Stimulated activated CD4-positive, alpha-beta T cell treated with anti-CD3 and anti-CD28 coated beads, Interleukin-4, amount 100 ng/mL, for 48 hours (primary cell): ENCODE measurements at places on chromosomes 7 and 10.

- DNase-seq, result no peak
Observed at GRCh38 chr10:76291175-76291574, 859.8 kb downstream of the LRMDA start.

DNA sequence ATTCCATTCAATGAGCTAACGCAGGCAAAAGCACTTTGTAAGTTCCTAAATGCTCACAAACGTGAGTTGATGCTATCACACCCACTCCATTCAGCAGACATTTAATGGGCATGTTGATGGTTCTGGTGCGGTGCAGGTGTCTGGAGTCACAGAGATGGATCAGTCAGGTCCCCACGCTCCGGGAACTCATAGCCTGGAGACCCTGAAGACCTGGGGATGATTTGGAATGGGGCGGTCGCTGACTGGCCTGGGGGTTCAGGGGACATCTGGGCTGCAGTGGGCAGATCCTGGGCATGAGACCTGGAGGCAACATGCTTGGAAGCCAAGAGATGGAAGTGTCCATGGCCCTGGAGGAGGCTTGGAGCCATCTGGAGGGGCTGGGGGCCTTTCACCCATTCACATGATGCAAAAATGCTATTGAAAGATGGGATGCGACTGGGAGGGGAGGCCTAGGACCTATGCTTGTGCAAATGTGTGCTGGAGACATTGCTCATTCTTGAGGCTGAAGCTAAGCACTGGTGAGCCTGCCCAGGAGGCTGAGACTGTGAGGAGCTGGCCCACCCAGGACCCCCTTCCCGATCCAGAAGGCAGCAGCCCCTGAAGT is 522.6 kb downstream of the GLRX3 start:
- DNase-seq, result no peak

DNA sequence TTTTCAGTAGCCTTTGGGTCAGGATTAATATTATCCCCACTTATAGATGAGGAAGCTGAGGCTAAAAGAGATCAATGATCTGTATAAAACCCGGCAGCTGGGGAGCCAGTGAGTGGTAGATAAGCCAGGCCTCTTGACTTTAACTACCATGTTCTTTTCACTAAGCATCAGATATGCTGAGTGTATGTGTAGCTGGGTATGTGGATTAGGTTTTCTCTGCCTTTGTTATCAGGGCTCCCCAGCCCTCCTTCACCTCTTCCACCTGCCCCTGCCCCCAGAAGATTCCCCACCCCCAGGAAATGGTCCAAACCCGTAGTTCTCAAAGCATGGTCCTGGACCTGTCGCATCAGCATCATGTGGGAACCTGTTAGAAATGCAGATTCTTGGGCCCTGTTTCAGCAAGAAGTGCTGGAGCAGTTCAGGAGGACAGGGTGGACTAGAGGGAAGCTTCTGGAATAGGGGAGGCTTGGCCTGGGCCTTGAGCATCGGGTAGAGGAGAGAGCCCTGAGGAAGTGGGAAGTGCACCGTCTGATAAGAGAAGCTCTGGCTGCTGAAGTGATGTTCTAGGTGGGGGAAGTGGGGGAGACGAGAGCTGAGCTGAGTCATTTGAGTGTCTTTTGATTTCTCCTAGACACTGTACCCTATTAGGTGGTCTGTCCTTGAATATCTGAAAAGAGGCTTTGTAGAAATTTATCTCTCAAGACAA is 101.3 kb downstream of the HIF1AN start:
- no peak for DNase-seq

GRCh38 chr7:36054637-36055036 is 98.4 kb upstream of the EEPD1 start:
- DNase-seq, result no peak

DNA sequence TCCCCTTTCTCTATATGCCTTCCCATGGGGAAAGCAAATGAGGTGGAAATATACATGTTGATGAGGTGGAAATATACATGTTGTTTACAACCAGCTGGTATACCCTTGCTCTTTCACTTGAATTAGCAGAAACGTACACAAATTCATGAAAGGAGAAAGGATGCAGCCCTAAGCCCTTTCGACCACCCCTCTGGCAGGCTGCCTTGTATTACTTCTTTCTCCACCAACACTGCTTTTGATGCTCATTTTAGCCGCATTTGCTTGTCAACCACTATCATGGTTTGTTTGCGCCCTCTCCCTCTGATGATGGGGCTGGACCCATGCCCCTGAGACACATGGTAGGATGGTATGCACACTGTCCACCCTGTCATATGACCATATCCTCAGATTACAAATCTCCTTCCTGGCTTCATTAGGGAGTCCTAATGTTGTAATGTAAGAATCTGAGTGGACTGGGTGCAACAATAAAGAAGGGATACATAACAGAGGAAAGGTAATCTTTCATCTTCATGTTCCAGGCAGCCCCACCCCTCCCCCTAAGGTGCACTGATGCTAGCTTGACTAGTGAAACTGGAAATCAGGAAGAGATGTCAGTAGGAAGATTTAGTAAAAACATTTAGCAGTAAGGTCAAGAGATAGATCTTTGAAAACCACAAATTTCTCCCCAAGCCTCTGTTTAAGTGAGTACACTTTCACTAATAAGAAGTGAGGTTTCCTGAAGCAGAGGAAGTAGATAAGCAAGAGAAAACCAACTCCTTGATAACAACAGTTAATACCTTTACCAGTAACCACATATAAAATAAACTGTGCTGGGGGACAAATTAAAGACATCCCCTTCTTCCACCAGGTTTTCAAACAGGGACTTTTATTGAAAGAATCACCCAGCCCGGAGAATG is 536.8 kb upstream of the NRP1 start:
- DNase-seq, result no peak

DNA sequence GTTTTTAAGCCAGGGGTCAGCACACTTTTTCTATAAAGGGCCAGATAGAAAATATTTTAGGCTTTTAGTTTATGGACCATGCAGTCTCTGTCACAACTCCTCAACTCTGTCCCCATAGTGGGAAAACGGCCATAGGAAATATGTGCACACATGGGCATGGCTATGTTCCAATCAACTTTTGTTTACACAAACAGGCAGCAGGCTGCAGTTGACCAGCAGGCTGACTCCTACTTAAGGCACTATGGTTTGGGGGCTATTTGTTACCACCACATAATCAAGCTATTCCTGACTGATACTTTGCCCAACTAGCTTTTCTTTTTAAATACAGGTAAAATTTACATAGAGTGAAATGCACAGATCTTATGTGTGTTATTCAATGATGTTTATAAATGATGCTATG is 362.4 kb downstream of the LRMDA start:
- DNase-seq, result no peak

- DNase-seq, result no peak
Observed at GRCh38 chr10:64093946-64094535, 572.8 kb downstream of the REEP3 start.

GRCh38 chr10:85601526-85601925 is 765.1 kb downstream of the GRID1 start:
- DNase-seq, result no peak

DNA sequence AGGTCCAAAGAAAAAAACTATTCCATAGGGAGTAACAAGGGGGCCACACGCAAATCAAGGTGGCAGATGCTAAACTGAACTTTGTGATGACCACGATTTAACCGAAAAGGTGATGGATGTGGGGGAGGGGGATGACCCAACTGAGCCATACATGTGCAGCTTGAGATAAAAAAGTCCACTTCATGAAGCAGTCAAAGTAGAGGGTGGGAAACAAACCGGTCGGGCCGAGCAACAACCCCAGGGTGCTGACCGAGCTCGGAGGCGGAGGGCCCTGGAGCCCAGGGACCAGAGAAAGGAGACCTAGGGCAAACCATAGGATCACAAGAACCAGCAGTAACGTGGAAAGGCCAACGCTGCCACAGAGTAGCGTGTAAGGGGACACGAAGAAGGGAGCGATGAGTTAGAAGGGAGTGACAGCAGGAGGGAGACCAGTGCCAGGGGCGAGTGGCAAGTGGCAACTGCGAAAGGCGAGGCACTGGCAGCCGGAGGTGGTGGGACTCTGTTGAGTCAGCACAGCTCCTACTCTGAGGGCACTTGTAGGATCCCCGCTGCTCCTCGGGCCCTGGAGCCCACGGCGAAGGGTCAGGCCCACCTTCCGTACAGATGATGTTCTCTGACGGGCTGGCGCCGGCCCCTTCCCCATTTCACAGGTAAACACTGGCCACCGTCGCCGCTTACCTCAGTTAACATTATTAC is 540 bp downstream of the SNX13 start:
- DNase-seq, result peak; percentile 32

DNA sequence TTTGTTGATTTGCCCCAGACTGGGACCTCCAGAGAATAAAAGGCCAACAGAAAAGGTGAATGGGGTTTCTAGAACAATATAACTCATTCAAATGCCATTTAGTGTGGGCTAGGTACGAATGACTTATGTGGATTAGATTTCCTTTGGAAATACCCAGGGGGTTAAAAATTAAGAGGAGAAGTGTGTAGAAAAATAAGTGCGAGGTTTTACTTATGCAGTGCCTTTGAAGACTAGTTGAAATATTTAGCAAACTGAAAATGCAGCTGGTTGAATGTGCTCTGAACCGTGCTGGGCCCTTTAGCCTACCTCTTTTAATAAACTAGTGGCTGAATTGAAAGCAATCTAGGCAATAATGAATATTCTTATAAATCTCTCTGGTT is 180.6 kb downstream of the LRMDA start:
- no peak for DNase-seq

DNA sequence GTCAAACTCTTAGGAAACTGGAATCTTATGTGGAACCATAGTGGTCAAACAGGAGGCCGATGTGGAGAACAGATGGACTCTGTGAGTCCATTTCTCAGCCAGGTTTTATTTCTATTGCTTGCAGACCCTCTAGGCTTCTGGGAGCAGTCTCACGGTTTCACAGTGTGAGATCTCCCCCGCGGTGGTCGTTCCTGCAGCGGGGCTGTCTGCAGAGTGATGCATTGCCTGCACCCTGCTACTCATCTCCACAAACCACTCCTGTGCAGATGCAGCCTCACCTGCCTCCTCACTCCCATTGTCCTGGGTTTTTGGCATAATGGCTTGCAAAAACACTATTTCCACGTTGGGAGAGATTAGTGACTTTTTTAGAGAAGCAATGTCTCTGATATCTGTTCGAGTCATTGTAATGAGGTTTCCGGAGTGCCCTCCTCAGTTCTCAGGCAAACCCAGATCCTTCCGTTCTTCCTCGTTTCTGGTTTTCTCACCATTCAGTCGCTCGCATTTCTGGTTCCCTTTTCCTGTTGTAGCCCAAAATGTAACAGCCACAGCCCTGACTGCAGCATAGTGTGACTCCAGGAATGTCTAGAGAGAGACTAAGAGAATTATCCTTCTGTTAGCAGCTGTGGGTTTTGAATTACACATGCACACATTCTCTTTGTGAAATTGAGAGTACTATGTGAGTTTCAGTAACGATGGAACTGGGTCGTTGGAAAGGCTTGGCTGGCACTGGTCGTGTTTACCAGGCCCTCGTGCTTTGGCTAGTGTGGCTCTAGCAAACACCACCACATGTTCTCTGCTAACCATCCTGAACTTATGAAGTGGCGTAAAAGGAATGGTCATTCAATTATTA is 30.2 kb downstream of the ACADSB start:
- DNase-seq, result no peak

- DNase-seq, result no peak
Observed at GRCh38 chr7:8152489-8153192, 109.3 kb downstream of the ICA1 start.

DNA sequence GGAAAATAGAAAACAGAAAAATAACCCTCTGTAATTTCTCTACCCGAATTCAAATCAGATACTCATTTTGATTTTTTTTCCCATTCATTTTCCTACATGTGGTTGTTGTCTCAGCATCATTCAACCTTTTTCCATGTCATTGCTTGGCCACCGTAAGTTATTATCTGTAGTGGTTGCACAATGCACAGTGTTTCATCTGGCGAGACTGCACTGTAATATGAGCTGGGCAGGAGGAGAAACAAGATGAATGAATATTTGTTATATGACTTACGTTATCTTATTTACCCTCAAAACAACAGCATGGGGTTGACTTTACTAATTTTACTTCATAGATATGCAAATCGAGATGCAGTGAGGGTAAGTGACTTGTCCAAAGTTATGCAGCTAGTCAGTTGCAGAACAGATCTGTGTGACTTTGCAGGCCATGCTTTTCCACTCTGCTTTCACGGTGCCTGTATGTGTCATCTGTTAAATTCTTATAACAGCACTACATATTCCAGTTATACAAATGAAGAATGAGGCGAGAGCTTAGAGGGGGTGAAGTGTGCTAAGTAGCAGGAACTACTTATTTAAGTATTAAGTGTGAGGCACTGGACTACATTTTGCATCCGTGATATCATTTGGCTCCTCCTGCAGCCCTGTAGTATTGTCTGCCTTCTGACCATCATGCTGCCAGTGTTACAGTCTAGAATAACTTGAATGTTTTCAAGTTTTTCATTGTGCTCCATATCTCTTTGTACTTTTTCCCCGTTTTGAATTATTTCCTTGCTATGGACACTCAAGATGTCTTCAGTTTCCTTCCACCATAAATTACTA is 56.7 kb downstream of the ZMYND11 start:
- DNase-seq, result no peak

DNA sequence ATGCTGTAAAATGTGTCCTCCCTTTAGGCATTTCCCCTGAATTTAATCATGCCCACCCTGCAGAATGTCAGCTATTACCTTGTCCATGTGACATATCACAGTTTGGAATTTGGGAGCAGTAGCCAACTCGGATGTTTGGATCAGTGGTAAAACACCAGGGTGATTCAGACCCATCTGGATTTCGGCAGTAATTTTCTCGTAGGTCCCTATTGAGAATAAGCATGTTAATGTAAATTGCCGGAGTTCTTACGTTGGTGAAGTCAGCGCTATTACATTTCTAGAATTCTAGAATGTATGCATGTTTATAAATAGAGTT is 44.1 kb downstream of the HGF start:
- no peak for DNase-seq

GRCh38 chr10:112985690-112986543 is 35.9 kb downstream of the TCF7L2 start:
- DNase-seq, result peak; percentile 4

DNA sequence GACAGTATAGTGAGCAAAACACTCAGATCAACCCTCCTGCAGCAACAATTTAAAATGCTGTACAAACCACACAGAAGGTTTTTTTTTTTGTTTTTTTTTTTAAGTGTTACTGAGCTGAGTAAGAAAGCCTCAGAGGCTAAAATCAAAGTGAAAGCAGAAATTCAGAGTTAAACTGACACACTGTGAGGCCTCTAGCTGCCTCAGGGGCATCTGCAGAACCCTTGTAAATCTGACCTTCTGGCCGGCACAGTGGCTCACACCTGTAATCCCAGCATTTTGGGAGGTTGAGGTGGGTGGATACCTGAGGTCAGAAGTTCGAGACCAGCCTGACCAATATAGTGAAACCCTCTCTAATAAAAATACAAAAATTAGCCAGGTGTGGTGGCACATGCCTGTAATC is 7.4 kb upstream of the GNA12 start:
- no peak for DNase-seq

DNA sequence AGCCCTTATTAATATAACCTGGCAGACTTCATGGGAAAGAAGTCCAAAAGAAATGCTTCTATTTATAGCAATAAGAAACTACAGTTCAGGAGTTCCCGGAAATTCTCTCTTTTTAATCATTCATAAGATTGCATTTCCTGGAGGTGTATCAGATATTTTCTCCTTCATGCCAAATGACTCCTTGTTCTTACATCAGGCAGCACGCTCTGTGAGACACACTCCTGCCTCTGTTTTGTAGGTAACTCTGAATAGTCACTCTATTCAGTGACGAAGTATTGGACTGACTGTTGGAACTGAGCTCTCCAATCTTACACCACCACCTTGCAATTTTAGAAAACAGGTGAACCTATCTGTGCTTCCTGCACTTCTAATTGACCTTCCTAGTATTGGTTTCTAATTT is 78.7 kb upstream of the MSRB2 start:
- no peak for DNase-seq

- DNase-seq, result no peak
Observed at GRCh38 chr7:94687810-94688209, 31.9 kb upstream of the SGCE start.

GRCh38 chr10:116097239-116097784 is 175.7 kb downstream of the GFRA1 start:
- DNase-seq, result no peak
